GM04504 (cell line): ENCODE measurements at places on chromosomes 7 and 10.

- no peak for DNase-seq
Measured at GRCh38 chr10:103911021-103911459, 6.9 kb downstream of the STN1 start.

GRCh38 chr10:112446055-112446854, 459 bp downstream of the ZDHHC6 start:
- DNase-seq, result no peak

DNA sequence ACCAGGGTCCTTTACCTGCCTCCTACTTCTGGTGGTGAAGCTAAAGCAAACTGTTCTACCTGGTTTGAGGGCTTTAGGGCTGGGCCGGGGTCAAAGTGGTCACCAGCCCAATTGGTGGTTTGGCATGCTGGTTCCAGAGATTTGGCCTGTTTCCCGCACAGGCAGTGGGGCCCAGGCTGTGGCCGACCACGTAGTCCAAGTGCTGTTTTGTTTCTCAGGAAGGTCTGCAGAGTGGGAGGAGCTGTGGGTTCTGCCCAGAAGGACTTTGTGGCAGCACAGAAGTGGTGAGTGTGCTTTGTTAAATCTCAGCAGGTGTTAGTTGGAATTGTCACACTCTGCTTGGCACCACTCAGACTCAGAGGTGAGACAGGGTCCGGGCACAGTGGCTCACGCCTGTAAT, 85.8 kb downstream of the MKX start:
- DNase-seq, result no peak

DNA sequence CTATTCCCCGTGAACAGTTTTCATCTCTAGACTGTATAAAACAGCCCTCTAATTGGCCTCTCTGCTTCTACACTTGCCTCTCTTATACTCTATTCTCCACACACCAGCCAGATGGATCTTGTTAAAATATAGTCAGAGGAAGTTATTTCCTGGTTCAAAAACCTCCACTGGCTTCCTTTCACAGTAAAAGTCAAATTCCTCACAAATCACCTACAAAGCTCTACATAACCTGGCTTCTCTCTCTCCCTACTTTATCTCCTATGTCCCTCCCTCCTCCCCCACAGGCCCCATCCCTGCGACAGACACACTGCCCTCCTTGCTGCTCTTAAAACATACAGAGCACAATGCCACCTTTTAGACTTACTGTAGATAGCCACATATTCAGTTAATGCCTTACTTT, 60.1 kb downstream of the TPK1 start:
- no peak for DNase-seq

DNA sequence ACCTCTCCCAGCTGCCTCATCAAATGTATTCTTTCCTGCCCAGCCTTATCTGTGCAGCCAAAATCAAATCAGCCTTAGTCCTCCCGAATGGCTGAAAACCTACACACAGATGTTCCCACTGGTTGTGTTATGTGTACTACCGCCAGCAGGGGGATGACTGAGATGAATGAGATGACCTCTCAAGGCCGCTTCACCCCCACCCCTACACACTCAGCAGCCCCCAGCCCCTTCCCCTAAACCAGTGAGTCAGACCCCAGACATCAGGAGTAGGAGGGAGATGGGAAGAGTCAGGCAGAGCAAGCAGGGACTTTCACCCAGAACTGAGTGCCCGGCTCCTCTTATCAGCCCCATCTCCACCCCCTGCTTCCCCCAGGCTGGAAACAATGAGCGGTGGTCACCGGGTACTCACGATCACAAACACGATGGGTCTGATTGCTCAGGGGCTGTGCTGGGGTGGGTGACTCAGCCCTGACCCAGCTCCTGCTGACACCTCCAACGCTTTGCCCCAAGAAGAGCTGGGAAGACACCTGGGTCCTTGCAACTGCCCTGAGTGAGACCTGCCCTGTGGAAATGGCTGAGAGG, 6.5 kb upstream of the C10orf105 start:
- DNase-seq, result no peak

DNA sequence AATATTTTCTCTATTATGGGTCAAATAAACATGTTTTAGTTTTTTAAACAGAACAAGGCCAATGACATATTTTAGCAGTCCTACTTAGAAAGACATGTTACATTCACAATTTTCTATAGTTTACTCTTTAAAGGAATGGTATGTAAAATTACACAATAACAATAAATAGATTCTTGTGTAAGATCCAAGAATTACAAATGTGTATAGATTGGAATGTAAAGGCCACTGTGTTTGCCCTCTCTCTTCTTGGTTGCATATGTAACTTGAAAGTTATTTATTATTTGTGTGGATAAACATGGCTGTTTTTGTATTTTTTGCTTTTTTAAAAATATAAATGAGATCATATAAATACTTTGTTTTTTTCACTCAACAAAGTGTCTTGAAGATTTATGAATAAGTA, 979.3 kb upstream of the CELF2 start:
- DNase-seq, result no peak

DNA sequence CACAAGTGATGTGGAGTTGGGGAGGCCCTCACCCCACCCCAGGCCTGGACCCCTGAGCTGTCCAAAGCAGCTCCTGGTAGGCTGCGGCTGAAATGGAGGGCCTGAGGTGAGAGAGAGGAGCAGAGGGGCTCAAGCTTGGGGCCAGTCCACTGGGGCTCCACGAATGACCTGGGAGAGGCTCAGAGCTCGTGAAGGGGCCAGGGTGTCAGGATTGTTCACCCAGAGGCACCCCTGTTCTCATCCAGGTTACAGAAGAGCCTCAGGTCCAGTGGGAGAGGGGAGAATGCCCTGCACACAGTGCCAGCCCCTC, 102.2 kb upstream of the RET start:
- no peak for DNase-seq

DNA sequence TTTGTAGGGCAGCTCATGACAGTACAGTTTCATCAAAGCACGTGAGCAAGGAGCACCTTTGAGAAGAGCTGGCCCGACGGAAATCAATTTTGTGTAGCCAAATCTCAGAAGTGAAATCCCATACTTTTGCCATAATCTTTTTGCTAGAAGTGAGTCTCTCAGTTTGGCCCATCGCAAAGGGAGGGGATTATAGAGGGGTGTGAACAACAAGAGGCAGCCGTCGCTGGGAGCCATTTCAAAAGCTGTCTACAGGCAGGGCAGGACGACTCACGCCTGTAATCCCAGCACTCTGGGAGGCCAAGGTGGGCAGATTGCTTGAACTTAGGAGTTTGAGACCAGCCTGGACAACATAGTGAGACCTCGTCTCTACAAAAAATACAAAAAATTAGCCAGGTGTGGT, 599.8 kb downstream of the GALNT17 start:
- DNase-seq, result no peak
